Globus pallidus (tissue), 1 donor: ENCODE measurements at places on chromosomes 5 and 9.

DNA sequence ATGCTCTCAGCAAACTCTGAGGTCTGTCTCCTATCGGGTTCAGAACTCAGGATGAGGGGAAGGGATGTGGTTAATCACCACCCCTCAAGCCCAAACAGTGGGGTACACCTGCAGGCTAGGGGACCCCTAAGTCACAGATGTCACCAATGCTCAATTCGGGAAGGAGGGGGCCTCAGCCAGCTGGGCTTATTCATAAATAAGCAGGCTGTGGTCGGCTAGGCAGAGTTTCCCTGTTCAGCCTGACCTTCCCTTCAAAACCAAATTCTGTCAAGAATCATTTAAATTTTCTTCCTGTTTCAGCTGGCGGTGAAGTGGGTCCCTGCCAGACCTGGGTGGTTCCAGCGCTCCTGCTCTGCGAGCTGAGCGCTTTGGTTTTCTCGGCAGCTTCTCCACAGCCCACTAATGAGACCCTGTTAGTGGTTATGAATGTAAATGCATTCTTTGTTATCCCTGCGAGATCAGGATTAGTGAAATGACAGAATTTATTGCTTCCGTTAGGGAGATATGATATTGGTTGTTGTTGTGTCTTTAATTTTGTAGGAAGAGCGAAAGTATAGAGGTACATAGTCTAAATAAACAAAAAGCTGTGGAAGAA, 68.3 kb downstream of the AK8 start:
- DNase-seq: no peak

GRCh38 chr5:84306601-84307000, 78.1 kb downstream of the EDIL3 start:
- no peak for DNase-seq

GRCh38 chr5:112907166-112907631, 14.8 kb downstream of the REEP5 start:
- DNase-seq: no peak

DNA sequence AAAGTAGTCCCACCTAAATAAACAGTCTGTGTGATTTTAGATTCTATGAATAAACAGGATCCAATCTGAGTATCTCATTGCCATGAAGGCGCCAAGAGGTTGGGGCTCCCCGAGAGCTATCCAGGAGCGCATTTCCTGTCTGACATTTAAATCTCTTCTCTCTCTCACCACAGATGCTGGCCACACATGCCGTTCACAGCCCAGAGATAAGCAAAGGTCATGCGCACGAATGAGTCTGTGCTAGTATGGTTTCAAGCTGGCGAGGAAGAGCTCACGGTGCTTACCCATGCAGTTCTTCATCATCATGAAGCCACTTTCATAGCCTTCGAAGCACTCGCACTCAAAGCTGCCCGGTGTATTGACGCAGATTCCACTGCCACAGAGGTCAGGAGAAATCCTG, 199.4 kb downstream of the FBN2 start:
- no peak for DNase-seq

DNA sequence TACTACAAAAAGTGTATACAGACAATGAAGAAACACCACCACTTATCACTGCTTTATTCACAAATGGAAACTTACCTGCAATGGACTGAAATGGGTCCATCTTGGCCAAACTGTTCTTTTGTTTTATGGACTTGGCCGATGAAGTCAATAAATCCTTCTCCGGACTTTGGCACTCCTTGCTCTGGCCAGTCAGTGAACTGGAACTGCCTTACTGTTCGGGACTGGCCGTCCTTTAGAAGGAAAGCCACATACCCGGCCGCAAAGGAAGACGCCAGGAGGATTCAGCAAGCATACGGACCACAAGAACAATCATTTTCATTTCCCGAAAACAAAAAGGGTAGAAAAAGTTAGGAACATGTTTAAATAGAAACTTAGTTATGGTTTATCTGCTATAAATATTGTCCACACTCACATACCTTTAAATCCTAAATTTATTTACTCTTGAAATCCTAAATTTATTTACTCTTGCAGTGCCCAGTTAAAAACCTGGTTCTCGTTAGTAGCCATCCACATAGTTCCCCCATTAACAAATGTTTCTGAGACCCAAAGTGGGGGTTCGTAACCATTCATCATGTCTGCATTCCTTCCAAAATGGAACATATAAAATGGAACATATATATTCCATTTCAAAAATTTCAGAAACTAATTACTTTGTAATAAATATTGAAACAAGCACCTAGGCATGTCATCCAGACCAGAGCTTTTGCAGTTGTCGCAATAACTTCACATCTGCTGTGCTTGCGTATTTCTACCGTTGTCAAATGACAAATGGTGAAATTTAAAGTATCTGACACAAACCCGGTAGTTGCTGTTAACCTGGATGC, 532.1 kb upstream of the DMAC1 start:
- DNase-seq: no peak

GRCh38 chr9:100725371-100725770, 147.5 kb downstream of the CAVIN4 start:
- no peak for DNase-seq

GRCh38 chr5:74684900-74685851, at the start of gene HEXB:
Gene HEXB, plus strand, starts transcription at chr5:74685233. Its CDS starts 28 bp downstream, at chr5:74685261.
- DNase-seq: peak; percentile 81

- no peak for DNase-seq
These were observed 440.4 kb downstream of the HINT1 start for GRCh38 chr5:130724658-130725057.

DNA sequence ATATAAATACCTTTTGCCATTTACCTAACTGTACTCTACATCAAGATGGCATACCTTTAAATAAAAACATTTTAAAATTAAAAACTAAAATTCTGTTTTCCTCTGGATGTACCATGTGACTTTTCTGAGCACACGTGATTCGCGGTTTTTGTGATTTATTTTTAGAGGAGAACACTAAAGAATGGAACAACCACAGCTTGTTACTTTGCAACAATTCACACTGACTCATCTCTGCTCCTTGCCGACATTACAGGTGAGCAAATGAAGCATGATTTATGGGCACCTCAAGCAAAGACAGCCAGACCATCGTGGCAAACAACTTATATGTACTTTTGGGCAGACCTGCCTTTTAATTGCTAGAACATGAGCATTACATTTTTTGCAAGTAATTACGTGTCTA, 61.3 kb downstream of the GDA start:
- no peak for DNase-seq

- no peak for DNase-seq
These were observed 104.3 kb downstream of the ZNF608 start for GRCh38 chr5:124642151-124642550.

DNA sequence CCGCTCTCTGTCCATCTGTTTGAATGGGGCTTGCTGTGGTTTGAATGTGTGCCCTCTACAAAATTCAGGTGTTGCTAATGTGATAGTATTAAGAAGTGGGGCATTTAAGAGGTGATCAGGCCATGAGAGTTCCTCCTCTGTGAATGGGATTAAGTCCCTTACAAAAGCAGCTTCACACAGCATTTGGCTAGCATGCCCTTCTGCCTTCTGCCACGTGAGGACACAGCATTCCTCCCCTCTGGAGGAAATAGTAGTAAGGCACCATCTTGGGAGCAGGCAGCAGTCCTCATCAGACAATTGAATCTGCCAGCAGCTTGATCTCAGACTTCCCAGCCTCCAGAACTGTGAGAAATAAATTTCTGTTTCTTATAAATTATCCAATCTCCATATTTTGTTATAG, 540.2 kb downstream of the CSNK1G3 start:
- no peak for DNase-seq

DNA sequence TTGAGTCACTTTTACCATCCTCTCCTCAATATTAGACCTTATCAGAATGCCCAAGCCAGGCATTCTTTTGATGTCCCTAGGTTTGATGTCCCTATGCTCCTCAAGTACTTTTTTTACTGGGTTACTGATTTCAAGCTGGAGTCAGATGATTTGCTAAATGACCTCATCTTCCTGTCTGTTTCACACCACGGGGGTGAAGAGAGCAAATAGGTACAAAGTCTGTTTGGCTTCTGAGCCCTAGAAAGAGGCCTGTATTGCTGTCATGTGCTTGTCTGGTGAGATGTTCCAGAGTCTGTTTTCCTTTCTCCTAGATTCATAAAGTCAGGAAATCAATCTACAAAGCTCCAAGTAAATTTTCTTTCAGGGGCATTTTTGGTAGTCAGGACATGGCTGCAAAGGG, 12.7 kb upstream of the DAB2 start:
- no peak for DNase-seq

GRCh38 chr5:155303120-155303519, 289.6 kb downstream of the KIF4B start:
- no peak for DNase-seq

- no peak for DNase-seq
These were observed 497.0 kb downstream of the RAB3C start for GRCh38 chr5:59079622-59080620.

DNA sequence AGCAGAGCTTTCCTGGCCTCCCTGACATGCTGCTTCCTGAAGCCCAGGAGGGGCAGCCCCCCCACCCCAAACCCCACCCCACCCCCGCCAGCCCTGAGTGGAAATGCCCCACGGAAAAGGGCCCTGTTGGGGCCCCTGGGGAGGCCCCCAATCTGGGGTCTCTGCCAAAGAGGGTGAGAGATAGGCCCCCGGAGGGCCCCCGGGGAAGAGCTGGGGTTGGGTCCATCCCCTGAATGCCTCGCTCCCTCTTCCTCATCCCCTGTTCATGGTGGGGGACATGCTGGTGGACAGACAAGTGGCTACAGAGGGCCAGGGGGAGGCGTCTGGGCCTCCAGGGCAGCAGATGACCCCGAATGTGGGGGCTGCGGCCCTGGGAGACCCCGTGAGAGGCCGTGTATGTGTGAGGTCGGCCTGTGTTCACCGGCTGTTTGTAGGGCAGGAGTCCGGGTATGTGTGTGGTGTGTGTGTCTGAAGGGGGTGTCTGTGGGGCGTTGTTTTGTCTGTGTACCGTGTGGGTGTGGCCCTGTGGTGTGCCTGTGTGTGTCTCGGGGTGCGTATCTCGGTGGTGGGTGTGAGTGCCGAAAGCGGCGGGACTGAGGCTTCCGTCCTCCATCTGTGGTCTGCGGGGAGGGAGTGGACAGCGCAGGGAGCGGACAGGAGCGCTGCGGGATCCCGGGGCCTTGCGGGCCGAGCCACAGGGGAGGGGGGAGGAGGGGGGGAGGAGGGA, 11.3 kb downstream of the C9orf50 start:
- DNase-seq: no peak

- DNase-seq: peak; percentile 49
These were observed 518.5 kb downstream of the NR2F1-AS1 start for GRCh38 chr5:93062548-93062947.

DNA sequence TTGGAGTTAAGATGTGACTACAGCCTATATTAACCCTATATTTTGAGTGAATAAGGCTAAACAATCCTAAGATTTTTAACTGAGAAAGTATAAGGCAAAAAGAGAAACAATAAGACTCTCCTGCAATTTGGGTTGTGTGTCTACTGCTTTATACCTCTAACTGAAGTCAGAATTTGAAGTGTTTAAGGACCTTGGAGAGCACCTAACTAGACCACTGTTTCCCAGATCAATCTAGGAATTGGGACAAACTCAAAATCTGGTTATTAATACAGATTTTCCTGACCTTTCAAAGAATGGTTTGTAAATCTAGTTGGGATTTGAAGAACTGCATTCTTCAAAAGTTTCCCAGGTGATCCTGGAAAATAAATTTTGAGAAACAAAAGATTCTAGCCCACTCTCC, 42.1 kb downstream of the GABRA1 start:
- no peak for DNase-seq

DNA sequence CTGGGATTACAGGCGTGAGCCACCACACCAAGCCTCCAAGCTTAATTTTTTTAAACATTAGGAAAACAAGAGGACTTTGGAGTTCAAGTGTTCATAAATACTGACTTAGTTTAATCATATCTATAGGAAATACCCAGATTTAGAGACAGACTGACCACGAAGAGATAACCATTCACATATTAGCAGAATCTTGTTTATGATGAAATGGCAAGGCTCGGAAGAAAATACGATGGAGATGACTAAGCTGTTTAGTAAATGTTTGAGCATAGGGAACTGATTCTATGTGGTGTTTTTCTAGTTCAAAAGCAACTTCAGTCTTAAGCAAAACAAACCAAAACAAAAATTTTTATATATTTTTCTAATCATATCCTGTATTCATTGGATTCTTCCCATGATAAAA, 13.5 kb upstream of the TUSC1 start:
- DNase-seq: no peak

GRCh38 chr5:5031665-5032064, 108.5 kb upstream of the ADAMTS16 start:
- no peak for DNase-seq

- DNase-seq: no peak
These were observed 1.2 kb upstream of the SMARCA2 start for GRCh38 chr9:2013743-2014475.

DNA sequence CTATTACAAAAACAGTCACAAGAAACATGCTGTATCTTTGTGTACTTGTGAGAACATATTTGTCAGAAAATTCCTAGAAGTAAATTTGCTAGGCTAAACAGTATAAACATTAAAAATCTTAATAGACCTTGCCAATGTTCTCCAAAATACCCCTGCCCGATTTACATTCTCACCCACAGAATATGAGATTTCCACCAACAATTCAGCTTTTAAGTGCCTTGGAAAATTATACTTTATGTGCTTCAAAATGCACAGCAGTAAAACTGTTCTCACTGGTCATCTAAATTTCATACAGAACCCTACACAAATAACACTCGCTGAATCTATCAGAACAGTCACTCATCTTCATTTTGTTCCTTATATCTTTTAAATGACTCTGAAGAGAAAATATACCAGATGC, 5.5 kb downstream of the MLLT3 start:
- DNase-seq: no peak

DNA sequence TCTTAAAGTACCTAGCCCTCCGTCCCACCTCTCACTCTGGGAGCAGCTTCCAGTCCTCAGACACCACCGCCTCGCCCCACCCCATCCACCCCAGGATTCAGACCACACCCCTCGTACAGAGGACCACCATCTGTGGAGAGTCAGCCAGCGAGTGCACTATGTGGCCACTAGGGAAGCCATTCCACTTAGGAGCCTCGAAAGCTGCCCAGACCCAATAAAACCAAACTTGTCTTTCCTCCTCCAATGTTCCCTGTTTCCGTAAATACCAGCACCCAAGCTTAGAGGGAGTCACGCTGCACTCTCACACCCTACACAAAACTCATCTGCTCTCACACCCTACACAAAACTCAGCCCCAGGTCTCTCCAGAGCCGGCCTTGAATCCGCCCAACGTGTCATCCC, 1.9 kb downstream of the GCNT4 start:
- DNase-seq: no peak

GRCh38 chr5:150513375-150514309, 5.7 kb downstream of the NDST1 start:
- no peak for DNase-seq

- DNase-seq: no peak
These were observed 512.6 kb downstream of the ISL1 start for GRCh38 chr5:51895834-51896233.

DNA sequence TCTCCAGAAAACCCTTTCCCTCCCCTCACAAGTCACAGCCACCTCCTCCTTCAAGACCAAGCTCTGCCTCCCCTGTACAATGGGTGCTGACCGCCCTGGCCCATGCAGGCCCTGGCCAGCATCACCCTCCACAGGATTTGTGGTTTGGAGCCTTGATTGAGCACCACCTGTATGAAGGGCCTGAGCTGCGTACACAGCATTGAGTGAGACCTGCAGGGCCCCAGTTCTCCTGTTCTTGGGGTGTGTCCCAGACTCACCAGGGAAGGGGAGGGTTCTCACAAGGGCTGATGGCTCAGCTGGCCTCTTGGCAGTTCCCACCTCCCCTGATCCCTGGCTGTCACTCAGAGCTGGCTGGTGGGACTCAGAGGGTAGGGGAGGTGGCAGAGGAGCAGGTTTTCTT, 63.7 kb upstream of the IER5L start:
- no peak for DNase-seq
